Esophagus mucosa (tissue), 1 donor: ENCODE measurements at places on chromosomes 6 and 20. TPM values are rescaled to one million over a fixed set of nuclear protein-coding genes. Genes with fewer than 3 reads are reported as not detected.

GRCh38 chr6:42610416-42610815, 46.6 kb downstream of the UBR2 start:
- no peak for ATAC-seq

Gene CLPSL2
- not detected for total RNA-seq

DNA sequence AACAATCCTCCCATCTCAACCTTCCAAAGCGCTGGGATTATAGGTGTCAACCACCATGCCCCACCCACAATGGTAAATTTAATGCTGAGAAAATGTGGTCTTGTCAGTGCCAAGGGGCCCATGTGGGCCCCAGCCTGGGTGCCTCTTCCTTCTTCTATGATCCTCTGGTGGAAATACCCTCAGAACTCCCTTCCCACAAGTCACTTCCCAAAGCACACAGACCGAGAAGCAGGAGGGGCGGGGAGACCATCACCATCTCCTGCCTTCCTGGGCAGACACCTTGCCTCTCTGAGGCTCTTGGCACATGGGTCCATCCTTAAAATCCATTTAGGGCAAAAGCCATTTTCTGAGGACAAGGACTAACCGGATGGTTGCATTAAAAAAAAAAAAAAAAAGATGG, 59.0 kb downstream of the NOL4L start:
- no peak for ATAC-seq

Gene MTCH1
- 88.0 TPM for total RNA-seq

- ATAC-seq = peak; percentile 81
Observed at GRCh38 chr6:150142670-150143515, at the start of gene PPP1R14C. TSS of gene PPP1R14C (plus strand) at chr6:150143044. CDS start at chr6:150143193, 149 bp downstream.

DNA sequence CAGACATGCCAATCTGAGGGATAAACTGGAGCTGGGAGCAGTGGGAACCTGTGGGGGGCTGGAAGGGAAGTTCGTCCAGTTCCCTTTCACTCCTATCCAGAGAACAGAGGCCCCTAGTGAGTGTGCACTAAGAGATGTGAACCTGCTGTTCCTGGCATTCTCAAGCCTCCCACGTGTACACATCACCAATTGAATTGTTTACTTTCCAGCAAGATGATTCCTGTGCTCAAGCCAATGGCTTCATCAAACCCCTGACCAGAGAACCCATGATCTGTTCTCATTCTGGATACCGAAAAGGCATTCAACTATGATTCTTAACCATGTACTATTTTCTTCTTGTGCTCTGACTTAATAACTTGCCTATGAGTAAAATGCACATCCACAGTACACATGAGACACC, 10.2 kb upstream of the SLC22A3 start:
- ATAC-seq = no peak

GRCh38 chr20:44650771-44651433, 597 bp downstream of the ADA start:
- peak; percentile 49 for ATAC-seq

Gene TOX2
- 1.2 TPM for total RNA-seq
